Putamen (tissue), 1 donor: ENCODE measurements at places on chromosomes 5 and 9.

- no peak for DNase-seq
Measured at GRCh38 chr9:136782452-136782851, 8.7 kb upstream of the TMEM141 start.

GRCh38 chr5:74422671-74423070 is 217.9 kb downstream of the ENC1 start:
- DNase-seq, result no peak

DNA sequence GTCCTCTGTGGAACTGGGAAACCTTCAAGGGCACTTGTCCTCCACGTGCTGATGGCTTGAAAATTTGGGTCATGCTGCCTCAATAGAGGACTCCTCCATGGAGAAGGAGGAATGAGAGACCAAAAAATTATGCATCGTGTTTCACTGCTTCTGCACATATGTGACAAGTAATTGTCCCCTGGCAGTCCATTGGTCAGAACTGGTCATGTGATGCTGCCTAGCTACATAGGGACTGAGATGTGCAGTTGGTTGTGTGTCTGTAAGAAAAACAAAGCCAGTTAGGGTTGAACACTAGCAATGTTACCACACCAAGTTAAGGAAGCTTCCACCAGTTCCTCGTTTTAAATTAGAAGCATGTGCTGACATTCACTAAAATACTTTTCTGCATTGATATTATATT is 201.9 kb upstream of the ANKH start:
- DNase-seq, result no peak

DNA sequence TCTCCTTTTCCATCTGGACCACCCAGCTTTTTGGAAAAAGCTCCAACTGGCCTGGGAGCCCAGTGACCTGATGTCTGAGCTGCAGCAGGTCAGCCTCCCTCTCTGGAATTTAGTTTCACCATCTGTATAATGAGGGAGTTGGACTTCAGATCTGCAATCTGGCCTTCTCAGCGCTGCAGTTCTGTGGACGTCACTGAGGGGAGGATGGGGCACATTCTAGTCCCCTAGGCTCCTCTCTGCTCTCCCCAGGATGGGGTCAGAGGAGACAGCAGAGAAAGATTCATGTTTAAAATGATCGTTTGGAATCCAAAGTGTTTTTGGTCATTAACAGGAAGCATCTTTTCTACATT is 10.2 kb downstream of the OR13J1 start:
- DNase-seq, result no peak

GRCh38 chr5:68894673-68895072 is 199.1 kb upstream of the SLC30A5 start:
- DNase-seq, result no peak

DNA sequence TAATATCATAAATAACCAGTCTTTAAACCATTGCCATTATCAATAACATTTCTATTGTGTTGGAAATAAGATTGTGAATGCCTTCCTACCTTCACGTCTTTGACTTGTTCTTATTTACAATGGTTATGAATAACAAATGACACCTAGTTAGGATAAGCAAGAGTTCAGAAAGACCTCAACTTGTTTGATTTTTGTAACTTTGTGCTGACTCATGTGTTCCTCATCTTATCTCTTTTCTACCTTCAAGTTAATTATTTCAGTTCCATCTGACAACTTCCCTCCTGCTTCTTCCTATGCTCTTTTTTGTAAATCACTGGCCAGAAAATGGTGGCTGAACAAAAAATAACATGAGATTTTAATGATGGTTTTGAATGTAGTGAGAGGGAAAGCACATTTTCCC is 538.5 kb upstream of the TUSC1 start:
- no peak for DNase-seq

- DNase-seq, result peak; percentile 13
Measured at GRCh38 chr9:90801241-90801972, at the start of gene SYK. TSS of gene SYK (plus strand) at chr9:90801819. CDS start at chr9:90843899, 42,080 bp downstream.

GRCh38 chr5:127936439-127936972 is 147.1 kb upstream of the SLC12A2 start:
- DNase-seq, result no peak

- no peak for DNase-seq
Measured at GRCh38 chr5:169938439-169938838, 41.9 kb downstream of the INSYN2B start.

GRCh38 chr9:136763649-136764035 is 676 bp downstream of the LCN15 start:
- DNase-seq, result no peak

- no peak for DNase-seq
Measured at GRCh38 chr5:4442221-4442620, 697.9 kb upstream of the ADAMTS16 start.

- no peak for DNase-seq
Measured at GRCh38 chr5:174338185-174339010, 292.9 kb downstream of the NSG2 start.

- DNase-seq, result no peak
Measured at GRCh38 chr9:92592946-92593861, 57.4 kb upstream of the ECM2 start.

- DNase-seq, result no peak
Measured at GRCh38 chr9:76444322-76444929, 14.6 kb upstream of the GCNT1 start.

GRCh38 chr5:87076931-87077330 is 190.8 kb upstream of the RASA1 start:
- no peak for DNase-seq
